ENCODE measurements at places on chromosomes 11 and 22.
A peak's percentile ranks its signal among the peaks of the same experiment; 100 is the strongest.

DNA sequence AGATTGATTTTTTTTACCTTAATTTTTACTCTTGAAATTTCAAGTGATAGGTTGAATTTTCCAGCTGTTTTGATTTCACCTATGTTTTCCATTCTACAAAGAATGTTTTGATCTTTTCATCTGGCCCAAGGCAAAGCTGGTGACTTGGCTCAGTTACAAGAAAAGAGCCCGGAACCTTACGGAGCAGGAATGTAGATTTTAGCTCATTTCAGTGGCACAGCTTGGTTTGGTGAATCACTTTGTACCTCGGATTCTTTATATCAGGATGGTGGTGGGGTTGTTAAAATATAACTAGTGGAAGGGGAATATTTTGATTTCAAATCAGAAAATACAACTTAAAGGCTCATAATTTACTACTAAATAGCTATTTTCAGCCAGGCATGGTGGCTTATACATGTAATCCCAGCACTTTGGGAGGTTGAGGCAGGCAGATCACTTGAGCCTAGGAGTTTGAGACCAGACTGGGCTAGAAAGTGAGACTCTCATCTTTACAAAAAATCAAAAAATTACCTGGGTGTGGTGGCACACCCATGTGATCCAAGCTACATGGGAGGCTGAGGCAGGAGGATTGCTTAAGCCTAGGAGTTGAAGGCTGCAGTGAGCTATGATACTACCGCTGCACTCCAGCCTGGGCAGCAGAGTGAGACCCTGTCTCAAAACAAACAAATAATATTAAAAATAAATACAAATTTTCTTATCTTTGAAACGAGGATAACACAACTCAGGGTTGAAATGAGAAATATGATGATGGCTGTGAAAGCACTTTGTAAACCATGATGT lies 9.4 kb upstream of the GRIK4 start:
- DNase-seq, result no peak

DNA sequence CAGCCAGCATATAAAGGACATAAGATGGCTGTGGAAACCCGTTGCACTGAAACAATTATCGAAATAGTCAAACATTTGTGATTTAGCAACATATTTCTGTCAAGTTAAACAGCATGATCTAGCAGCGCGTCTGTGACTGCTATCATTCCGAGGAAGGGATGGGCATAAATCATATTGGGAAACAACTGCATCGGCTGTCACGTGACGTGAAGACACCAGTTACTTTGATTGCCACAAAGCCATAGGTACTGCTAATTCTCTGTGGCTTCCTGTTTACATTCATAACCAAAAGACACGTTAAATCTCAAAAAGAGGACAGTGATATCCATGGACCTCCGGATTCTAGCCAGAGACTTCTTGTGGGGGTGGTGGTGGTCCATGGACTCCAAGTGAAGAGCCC lies 87.8 kb downstream of the CACNA1I start:
- DNase-seq, result no peak

- DNase-seq, result no peak
Measured at GRCh38 chr11:79139900-79140299, 300.9 kb downstream of the TENM4 start.

GRCh38 chr11:91272089-91272488 lies 952.5 kb upstream of the FAT3 start:
- DNase-seq, result no peak

DNA sequence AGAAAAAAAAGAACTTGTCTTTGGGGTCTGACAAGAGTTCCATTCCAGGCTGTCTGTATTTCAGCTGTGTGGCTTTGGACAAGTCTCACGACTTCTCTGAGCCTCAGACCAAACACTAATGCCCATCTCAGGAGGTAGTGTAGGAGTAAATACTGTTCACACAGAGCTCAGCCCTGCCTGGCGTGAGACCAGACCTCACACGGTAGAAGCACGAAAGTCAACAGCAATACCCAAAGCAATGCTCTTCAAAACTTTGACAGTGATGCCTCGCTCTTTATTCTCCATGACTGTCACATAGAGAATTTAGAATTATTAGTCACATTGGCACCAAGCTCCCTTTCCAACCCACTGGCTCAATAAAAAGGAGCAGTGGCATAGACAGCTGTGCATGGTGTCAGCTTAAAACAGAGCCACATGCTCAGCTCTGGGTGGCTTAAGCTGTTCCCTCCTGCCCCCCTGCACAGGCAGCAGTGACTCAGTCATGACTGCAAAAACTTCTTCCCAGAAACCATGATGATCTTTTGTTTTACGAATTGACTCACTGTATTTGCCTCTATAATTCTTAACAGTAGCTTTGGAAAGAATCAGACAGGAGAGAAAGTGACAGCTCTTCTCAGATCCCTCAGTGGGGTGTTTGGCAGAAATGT lies 74.0 kb upstream of the PHF21B start:
- DNase-seq, result peak; percentile 48

GRCh38 chr11:128568166-128568778 lies 19.1 kb downstream of the ETS1 start:
- DNase-seq, result no peak

DNA sequence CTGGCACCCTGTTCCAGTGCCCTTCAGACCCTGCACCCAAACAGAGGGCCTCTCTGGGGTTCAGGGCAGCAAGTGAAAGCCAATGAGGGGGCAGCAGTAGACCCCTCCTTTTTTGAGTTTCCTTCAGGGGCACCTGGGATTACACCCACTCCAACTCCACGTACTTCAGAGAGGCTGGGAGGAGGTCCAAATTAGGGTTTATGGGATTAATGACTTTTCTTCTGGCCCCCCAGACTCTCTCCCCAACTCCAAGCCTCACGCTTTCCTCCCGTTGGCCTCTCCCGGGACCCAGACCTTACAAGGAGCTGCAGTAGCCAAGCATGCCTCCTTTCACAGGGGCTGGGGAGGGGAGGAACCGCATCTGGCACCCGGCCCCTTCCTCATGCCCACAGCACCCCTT lies 101.7 kb downstream of the NECTIN1 start:
- no peak for DNase-seq

DNA sequence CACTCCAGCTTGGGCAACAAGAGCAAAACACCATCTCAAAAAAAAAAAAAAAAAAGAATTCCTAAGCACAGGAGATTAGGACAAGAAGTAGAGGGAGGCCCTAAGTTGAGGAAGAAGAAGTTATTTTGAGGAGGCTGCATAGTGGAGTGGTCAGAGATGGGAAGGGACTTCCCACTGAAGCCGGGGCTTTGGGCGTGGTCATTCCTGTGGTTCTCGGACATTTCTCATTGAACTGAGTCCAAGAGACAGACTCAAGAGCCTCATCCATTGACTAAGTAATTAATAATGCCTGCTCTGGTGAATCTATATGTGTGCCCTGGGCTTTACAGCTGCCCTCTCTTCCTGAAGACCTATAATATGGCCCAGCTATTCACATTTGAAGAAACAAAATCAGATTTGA lies 53.2 kb upstream of the FTH1 start:
- DNase-seq, result no peak

GRCh38 chr22:25039754-25040153 lies 87.2 kb downstream of the KIAA1671 start:
- no peak for DNase-seq

DNA sequence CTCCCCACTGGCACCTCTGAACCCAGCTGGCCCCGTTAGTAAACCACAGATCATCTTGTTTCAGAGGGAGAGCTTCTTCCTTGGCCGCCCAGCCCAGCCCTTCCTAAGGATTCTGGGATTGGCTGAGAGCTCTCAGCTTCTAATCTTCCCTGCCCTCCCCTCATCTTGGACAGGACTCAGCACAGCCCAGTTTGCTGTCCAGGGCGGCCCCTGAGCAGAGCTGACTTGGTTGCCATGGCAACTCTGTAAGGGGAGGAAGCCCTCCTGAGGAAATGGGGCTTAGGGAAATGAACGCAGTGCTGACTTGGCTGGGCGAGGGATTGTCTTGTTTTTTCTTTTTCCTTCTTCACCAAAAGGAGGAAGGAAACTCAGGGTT lies 4.6 kb downstream of the APOL4 start:
- DNase-seq, result no peak

All from AG09309 (cell line).